CD4-positive, alpha-beta T cell treated with Interleukin-17A for 1 hour (primary cell): ENCODE measurements at places on chromosomes 6 and 20.
A peak's percentile ranks its signal among the peaks of the same experiment; 100 is the strongest.

GRCh38 chr20:24840121-24840713 is 108.9 kb upstream of the CST7 start:
- no peak for DNase-seq

DNA sequence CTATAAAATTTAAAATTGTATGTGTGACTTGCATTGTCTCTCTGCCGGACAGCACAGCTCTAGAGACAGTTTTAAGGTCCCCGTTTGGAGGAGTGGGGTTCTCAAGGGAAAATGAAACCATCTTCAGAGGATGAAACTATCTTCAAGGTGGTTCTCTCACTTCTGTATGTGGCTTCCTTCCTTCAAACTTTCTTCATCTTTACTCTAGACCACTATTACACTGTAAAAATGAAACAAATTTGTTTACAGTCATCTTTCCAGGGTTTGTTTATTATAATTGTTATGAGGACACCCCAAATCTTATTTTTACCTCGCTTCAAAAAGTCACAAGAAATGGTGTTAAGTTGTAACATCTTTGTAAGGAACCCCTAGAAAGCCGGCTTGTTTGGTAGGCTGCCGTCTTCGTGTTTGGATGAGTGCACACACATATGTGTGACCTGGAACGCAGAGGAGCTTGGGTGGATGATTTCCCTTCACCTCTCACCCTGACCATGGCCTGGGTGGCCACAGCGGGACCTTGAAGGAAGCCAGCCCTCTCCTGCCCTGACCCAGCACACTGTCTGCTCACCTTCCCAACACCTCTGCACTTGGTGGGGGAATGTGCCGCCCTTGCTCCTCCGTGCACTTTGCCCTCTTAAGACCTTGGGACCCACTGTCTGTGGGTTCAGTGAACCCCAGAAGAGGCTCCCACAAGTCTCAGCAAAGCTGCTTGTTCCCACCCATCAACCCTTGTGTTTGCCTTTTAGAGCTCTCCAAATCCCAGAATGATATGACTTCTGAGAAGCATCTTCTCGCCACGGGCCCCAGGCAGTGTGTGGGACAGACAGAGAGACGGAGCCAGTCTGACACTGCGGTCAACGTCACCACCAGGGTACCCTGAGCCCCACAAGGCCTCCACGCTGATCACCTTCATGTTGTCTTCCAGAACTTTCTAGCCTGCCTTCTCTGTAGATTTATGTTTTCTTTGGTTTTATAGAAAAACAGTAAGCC is 67.8 kb downstream of the SYTL3 start:
- peak; percentile 59 for DNase-seq

GRCh38 chr6:25833136-25833535 is 1.3 kb upstream of the SLC17A1 start:
- no peak for DNase-seq

DNA sequence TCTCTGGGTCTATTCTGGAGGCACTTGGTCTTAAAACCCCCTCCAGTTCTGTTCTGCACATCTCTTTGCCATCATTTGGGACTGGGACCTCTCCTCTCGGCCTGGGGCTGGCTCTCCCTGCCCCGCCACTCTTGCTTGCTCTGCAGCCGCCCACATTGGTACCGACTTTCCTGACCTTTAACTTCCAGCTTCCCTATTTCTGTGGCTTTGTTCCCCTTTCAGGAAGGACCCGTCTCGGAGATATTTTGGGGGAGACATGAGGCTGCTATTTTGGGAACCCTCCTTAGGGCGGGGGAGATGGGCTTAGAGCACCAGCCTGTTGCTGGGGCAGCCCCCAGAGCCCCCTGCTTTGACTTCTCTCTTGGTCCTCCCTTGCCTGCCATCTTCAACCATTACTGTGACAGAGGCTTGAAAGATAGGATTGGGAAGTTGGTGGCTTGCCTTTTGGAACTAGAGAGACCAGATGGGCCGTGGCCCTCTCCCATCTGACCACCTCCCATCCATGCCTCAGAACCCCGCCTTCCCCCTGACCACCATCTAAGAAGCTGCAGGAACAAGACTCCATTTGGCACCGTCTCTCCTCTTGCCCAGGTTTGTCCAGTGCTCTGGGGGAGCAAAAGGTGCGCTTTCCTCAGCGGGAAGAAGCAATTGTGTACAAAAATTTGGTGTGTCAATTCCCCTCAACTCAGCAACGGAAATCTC is 914 bp downstream of the TREM2 start:
- no peak for DNase-seq

GRCh38 chr6:9875605-9876353 is 539.1 kb downstream of the TFAP2A start:
- no peak for DNase-seq
